ENCODE measurements at places on chromosomes 2 and 18.

- no peak for DNase-seq
These were observed 53.9 kb upstream of the SETBP1 start for GRCh38 chr18:44626807-44627206.

GRCh38 chr18:5983488-5983887 lies 88.2 kb upstream of the TMEM200C start:
- no peak for DNase-seq

GRCh38 chr2:86825036-86825692 lies 34.5 kb upstream of the CD8A start:
- no peak for DNase-seq

DNA sequence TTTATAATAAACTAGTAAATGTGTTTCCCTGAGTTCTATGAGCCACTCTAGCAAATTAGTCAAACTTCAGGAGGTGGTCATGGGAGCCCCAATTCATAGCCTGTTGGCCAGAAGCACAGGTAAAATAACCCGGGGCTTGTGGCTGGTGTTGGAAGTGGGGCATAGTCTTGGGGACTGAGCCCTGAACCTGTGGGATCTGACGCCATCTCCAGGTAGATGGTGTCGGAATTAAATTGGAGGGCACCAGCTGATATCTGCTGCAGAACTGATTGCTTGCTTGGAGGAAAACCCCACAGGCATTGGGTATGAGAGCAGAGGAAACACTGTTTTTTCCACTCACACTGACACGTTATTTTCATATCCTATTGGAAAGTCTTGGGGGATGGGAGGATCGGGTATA lies 14.1 kb downstream of the NMS start:
- DNase-seq, result no peak

- DNase-seq, result no peak
These were observed 201.1 kb downstream of the SPP2 start for GRCh38 chr2:234251326-234252271.

DNA sequence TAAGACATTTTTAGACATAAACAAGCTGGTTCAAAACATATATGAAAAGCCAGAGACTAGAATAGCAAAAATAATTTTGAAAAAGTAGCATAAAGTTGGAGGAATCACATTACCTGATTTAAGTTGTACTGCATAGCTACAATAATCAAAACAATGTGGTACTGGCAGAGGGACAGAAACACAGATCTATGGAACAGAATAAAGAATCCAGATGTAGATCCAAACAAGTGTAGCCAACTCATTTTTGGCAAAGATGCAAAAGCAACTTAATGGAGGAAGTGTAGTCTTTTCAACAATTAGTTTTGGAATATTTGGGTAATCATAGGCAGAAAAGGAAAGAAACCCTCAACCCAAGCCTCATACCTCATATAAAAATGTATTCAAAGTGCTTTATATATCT lies 278.7 kb upstream of the ZNF521 start:
- no peak for DNase-seq

GRCh38 chr2:109562421-109562820 lies 51.3 kb downstream of the SEPTIN10 start:
- DNase-seq, result no peak

GRCh38 chr2:39334529-39334928 lies 90.8 kb upstream of the CDKL4 start:
- no peak for DNase-seq

- DNase-seq, result no peak
These were observed 66.7 kb downstream of the PDE1A start for GRCh38 chr2:182359990-182360662.

DNA sequence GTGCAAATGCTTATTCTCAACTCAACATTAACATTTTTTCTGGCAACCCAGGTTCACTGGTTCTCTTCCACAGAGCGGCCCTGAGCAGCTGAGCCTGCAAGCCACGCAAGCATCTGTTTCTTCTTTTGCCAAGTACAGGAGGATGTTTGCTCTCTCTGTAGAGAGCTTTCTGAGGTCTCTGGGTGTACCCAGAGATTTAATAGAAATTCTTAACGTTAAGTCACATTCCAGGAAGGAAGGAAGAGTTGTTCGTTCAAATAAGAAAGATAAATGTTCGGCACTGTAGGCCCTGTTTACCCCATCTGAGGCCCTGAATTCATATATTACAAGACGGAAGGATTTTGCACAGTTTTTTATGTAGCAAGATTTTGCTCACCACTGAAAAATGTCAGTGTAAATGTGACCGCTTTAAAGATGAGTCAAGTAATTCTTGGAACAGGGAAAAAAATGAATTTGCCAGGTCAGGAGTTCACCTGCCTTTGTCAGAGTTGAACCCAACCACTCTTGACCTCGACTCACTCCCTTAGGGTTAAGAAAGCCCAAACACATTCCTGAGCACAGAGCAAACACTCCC lies 30.1 kb downstream of the KCTD18 start:
- DNase-seq, result no peak

- no peak for DNase-seq
These were observed 7.1 kb upstream of the ZFP36L2 start for GRCh38 chr2:43233218-43234212.

DNA sequence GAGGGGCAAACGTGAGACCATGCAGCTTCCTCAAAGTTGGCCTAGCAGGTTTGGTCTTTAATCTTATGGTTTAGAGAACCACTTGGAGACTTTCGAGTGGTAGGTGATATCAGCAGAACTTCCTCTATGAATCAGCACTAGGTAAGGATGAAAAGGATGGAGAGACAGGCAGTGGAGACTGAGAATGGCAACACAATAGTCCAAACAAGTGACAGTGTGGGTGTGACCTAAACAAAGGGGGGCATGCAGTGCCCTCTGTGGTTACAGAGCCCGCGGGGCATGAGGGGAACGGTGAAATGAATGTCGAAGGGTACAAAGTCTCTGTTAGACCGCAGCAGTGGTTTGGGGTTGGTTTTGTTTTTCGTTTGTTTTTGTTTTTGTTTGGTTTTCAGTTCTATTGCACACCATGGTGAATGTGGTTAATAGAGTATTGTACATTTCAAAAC lies 143.9 kb downstream of the L3MBTL4 start:
- DNase-seq, result no peak

GRCh38 chr2:203167751-203168150 lies 71.1 kb upstream of the CYP20A1 start:
- no peak for DNase-seq

DNA sequence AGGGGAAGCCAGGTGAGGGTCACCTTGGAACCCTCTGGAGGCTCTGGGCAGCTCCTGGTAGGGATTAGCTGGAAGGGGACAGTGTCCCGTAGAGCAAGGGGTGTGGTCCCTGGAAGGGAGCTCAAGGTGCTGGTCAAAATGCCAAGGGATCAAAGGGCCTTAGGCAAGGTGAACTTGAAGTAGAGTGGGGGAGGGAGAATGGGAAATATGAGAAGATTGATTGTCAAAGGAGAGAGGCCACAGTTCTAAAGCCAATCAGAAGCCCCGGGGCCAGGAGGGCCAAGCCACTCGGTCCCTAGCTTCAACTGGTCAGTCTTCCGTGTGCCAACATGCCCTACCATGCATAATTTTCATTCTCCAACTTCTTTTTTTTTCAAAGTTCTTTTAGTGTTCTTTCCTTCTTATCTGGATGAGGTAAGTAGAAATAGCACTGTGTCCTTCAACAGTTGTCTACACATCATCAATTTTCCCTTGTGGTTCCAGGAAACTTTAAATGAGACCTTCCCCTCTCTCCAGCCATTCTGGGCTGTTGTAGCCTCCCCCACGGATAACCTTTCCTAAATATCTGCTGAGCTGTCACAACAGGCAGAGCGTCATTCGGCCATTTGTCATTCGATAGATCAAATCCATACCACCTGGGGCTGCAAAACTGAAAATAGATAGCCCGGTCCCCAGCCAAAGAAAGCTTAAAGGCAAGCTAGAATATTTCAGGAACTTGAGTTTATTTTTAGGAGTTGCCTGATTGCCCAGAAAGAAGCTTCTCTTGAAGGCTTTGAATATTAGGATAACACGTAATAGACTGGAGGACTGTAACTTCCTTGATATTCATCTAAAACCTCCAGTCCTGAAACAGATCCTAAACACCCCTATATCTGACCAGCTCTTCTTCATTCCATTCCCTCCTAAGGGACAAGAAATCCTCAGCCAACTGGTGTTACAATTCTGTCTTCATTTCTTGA lies 83.3 kb downstream of the ALPK2 start:
- no peak for DNase-seq

DNA sequence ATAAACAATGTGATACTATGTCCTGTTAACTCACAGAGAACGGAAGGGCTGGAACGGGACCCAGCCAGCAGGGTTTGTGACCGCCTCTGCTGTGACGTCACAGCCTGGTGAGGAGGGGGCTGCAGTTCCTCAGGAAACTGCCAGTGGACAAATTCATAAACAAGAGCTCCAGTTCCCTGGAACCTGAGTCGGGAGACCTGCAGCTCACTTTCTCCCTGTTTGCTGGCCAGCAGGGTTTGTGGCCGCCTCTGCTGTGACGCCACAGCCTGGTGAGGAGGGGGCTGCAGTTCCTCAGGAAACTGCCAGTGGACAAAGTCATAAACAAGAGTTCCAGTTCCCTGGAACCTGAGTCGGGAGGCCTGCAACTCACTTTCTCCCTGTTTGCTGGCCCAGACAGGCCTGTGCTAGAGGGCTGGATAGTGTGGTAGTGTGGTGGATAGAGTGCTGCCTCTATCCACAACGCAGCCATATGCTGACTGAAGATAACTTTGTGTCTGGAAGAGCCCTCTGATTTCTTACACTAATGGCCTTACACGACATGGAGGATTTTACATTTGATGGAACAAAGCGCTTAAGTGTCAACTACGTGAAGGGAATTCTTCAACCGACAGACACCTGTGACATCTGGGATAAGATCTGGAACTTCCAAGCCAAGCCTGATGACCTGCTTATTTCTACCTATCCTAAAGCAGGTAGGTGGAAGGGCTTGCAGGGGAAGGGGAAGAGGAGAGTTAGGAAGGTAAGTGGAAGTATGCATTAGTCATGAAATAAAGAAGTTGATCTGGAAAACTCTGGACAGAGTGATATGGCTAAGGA lies at the start of gene SULT1C4:
Gene SULT1C4, plus strand, starts transcription at position 140 of the 816 bp plus-strand sequence. Its CDS starts 384 bp downstream, at position 524.
- DNase-seq, result no peak

DNA sequence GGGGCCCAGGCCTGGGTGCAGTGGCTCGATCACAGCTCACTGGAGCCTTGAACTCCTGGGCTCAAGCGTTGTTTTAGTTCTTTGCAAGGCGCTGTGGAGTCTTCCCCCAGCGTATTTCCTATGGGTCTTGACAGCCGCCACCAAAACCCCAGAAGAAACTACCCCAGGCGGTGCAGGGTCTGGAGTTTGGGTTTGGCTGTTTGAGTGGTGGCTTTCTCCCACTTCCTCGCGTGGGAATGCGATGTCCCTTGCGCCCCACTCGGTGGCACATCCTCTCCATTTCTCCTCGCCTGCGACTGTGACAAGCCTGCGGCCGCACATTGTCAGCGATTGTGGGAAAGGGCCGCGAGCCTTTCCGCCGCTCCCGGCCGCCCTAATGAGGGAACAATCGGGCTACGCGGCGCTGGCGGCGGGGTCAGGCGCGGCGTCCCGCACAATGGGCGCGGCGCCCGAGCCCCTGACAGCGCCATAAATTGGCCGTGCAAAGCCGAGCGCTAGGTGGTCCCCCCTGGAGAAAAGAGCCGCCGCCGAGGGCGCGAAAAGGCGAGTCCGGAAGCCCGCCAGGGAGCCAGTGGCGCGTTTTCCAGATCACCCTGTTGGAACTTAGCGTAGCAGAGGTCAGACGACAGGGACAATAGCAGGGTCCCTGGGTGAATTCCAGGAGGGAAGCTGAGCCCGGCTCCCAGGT lies 194.9 kb upstream of the POU3F3 start:
- no peak for DNase-seq

DNA sequence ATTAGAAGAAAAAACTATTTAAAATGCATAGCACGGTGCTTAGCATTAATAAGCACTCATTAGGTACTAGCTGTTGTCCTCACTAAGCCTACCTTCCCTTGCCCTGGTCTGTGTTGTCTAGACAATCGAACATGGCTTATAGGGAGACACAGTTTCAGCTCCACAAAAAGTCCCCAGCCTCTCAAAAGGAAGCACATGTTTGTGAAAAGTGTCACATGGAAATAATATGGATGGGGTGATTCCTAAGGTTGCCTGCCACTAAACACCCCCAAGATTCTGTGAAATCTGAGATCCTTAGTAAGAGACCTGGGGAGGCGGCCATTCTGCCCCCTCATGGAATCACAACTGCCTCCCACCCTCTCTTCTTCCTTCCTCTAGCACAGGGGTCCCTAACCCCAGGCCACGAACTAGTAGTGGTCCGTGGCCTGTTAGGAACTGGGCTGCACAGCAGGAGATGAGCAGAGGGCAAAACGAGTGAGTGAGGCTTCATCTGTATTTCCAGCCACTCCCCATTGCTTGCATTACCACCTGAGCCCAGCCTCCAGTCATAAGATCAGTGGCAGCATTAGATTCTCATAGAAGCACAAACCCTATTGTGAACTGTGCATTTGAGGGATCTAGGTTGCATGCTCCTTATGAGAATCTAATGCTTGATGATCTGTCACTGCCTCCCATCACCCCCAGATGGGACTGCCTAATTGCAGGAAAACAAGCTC lies 59.6 kb upstream of the NDUFV2 start:
- no peak for DNase-seq

DNA sequence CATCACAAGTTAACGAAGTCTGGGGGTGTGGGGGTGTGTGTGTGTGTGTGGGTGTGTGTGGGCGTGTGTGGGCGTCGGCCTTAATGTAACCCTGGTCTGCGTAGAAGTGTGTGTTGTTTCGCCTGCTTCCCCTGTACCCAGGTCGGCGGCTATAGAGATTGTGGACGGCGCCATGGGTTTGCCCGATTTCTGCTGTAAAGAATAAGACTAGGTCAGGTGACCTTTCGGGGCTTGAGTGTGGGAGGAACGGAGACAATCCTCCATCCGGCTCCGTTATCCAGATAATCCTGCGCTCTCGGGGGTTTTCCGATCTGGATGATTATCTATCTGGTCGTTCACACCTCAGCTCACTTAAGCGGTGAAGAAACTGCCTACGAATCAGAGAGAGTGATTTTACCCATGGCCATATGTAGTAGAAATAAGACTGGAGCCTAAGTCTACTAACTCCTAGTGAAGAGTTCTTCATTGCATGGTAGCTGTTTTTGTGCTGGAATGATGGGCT lies 543 bp downstream of the HADHB start:
- DNase-seq, result peak; percentile 69

Measured in NAMALWA (cell line).